ENCODE measurements at places on chromosomes 4 and X. TPM values are rescaled to one million over a fixed set of nuclear protein-coding genes. Genes with fewer than 3 reads are reported as not detected.

The GPAT3 gene
- 32.4 TPM for total RNA-seq

The SRPX2 gene
- 13.0 TPM for total RNA-seq

The PTTG2 gene
- 0.52 TPM for total RNA-seq

The MAD2L1 gene
- total RNA-seq, result 4.2 TPM

The HSFX3 gene
- total RNA-seq, result not detected

The AP1S2 gene
- total RNA-seq, result 28.2 TPM

The ASMT gene
- total RNA-seq, result not detected

The SASH3 gene
- 2.6 TPM for total RNA-seq
